ENCODE measurements at places on chromosomes 6 and 20.

DNA sequence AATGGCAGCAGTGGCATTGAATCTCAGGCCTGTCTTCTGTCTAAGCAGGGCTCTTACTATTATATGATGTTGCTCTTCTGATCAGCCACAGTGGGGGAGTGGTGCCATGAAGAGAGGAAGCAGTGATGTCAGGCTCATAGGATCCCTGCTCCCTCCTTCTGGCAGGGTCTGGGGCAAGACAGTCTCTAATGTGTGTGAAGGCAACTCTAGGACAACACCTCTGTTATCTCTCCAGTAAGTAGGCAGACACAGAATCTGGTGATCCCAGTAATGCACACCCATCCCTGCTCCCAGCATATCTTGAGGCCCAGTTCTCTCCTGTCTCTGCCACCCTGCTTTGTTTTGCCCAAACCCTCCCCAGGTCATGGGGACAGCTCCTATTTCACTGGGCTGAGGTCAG, 8.8 kb downstream of the C20orf202 start:
- DNase-seq, result no peak

- no peak for DNase-seq
Measured at GRCh38 chr20:16612706-16613105, 39.5 kb upstream of the KIF16B start.

DNA sequence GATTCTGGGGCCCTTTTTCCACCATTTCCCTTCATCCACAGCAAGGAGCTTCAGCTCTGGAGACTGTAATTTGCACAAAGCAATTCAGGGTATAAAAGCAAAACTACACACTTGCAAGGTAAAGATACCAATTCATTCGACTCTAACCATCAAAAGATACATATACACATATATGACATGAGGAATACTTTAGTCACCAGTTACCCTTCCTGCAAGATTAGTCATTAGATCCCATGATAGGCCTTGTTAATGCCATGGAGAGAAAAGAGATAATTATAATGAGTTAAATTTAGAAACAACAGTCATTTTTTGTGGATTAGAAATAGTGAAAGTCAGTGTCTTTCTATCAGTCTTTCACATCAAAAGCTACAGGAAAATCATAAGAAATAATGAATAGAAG, 204.2 kb downstream of the KCNQ5 start:
- peak; percentile 73 for DNase-seq

DNA sequence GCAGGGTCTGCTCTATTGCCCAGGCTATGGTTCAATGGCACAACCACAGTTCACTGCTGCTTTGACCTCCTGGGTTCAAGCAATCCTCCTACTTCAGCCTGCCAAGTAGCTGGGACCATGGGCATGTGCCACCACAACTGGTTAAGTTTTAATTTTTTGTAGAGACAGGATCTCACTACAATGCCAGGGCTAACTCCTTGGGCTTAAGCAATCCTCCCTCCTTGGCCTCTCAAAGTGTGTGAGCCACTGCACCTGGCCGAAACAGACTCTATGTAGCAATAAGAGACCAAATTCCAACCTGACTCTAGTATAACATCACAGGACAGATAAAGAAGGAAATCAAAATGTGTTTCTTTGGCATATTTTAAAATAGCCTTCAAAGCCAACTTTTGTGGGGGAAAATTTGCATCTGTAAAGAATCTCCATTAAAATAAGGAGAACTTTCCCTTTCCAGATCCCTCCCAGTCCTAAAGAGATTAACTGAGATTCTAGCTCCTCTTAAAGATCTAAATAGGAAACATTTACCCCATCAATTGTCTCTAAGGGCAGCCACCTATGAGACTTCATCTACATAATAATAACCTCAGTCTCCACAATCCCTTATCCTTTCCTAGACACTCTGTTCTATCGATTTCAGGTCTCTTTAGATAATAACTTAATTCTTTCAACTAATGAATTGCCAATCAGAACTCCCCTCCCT, 94.7 kb upstream of the PLCB4 start:
- no peak for DNase-seq

GRCh38 chr6:100892693-100893092, 11.6 kb upstream of the ASCC3 start:
- DNase-seq, result no peak

DNA sequence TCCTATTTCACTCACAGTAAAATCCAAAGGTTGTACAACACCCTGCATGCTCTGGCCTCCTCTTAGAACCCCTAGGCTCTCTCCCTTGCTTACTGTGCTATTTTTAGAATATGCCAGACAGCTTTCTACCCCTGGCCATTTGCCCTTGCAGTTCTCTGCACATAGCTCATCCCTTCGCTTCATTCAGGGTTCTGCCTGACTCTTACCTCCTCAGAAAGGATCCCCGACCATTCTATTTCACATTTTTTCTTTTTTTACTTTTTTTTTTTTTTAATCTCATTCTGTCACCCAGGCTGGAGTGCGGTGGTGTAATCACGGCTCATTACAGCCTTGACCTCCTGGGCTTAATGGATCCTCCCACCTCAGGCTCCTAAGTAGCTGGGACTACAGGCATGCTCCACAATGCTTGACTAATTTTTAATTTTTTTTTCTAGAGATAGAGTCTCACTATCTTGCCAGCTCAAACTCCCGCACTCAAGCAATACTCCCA, 33.6 kb downstream of the COMMD7 start:
- DNase-seq, result peak; percentile 31

GRCh38 chr6:38133932-38134703, 314.6 kb downstream of the ZFAND3 start:
- DNase-seq, result no peak

- DNase-seq, result no peak
Measured at GRCh38 chr20:10790013-10790412, 116.2 kb upstream of the JAG1 start.

DNA sequence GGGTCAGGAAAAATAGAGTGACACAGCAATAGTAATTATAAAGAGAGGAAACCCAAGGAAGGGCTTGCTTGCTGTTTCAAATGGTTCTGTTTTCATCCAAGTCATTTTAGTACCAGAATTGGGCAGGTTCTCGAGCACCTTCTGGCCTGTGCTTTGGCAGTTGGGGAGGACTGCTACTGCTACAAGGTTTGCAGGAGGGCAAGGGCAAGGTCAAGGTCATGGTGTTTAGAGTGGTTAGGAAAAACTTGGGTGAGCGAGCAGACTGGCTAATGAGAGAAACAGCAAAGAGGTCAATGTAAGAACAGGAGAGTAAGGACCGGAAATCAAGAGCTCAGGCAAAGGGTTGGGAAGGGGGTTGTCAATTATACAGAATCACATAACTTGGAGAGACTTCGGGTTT, 164.5 kb downstream of the CDK19 start:
- DNase-seq, result no peak

DNA sequence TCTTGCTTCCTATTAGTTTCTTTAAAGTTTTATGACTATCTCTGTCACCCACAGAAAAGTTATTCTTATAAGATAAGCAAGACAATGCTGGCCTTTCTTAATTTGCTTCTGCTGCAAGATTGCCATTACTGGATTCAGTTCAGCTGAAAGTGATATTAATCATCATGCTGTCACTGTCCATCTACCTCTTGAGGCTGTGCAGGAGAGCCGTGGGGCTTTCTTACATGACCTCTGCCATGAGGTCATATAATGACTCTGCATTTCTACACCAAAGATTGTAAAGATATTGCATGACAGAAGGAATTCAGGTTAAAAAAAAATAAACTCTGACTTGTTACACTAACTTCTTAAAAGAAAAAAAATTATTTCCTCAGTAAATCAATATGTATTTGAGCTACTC, 106.9 kb downstream of the TRDN start:
- DNase-seq, result peak; percentile 1

DNA sequence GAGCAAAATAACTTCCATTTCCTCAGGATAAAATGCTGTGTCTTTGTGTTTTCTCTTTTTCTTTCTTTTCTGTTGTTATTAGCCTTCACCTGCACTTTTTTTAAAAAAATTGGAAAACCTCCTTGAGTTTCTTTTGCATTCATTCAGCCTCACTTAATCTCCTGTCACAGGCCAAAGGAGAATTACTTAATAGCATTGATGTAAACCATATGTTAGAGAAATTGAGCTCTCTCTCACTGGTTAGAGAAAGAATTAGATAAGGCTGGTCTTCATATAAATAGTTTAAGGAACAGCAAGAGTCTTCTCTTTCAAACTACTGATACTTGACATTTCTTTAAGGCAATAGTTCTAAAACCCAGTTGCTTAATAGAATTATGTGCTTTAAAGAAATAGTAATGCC, 564.2 kb downstream of the TFAP2B start:
- no peak for DNase-seq

DNA sequence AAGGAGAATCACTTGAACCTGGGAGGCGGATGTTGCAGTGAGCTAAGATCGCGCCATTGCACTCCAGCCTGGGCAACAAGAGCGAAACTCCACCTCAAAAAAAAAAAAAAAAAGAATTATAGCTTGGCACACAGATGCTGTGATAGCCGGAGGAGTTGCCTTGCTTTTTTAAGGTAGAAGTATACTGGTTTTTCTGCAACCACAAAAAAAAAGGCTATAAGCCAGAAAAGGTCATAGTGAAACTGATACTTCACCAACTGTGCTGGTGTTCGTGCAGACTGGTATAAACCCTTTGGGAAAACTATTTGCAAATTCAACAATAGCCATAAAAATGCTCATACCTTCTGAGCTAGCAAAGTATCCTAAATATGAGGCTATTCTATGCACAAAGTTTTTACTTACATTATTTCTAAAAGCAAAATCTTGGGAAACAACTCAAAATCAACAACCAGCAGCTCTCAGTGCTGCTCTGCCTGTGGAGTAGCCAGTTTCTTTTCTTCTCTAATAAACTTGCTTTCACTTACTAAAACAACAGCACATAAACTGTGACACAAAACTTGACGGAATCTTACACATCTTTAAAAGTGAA, 44.0 kb downstream of the B4GALT5 start:
- DNase-seq, result no peak

DNA sequence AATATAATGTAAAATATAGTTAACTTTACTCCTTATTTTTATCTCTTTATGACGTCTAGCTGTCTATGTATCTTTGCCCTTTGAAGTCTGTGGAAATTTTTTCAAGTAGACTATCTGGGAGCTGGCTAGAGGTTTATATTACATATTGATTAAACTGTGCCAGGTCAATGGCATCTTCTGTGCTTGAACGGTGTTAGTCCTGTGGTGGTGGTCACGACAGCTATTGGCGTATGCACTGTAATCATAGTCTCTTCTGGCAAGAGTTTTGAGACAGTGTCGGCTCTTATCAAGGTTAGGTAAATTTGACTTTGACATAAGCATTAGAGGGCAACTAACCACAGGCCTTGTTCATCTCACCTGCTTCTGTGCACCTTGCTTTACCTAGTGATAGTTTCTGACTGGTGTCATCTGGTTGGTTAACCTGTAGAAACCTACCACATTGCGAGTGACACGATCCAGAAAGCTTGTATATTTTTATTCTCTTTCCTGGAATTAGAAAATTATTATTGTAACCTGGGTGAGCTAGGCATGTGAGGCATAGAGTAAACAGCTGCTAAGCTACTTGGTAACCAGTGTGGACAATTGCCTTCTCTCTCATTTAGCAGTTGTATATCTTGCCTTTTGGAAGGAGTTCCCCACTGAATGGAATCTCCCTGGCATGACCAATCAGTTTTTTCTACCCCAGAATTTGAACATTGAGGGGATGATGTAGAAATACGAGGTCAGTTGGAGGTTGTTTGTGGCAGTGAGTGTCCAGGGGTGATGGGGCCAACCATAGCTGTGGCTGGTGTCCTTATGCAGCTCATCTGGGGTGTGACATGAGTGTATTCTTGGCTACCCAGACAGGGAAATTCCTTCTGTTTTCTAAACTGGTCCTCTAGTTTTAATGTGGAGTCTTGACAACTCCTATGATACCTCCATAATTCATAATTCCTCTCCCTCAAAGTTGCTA, 45.9 kb downstream of the SH3BGRL2 start:
- DNase-seq, result no peak

GRCh38 chr6:166671434-166672081, 44.5 kb upstream of the RPS6KA2 start:
- no peak for DNase-seq

- no peak for DNase-seq
Measured at GRCh38 chr6:3117912-3118352, 579 bp upstream of the BPHL start.

DNA sequence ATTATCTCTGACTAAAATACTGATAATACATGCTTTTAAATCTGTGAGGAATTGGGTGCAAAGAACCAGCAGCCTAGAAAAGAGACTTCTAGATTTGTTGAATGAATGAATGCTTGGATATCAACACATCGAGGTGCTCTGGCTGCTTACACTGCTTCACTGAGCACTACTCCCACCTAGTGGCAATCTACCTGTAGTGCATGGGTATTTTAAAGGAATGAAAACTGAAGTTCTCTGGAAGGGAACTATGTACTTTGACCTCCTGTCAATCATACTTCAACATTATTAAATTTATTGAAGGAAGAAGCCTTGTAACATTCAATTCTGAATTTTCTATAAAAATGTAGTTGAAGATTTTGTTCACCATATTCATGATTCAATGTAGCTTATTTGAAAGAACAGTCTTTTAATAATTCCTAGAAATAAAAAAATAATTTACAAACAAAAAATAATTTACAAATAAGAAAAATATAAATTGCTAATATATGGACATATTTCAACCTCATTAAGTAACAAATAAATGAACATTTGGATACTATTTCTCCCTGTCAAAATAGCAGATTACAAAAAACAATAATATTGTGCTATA, 111.2 kb upstream of the MMS22L start:
- DNase-seq, result peak; percentile 55

GRCh38 chr6:104531646-104532045, 328.1 kb downstream of the HACE1 start:
- DNase-seq, result no peak

DNA sequence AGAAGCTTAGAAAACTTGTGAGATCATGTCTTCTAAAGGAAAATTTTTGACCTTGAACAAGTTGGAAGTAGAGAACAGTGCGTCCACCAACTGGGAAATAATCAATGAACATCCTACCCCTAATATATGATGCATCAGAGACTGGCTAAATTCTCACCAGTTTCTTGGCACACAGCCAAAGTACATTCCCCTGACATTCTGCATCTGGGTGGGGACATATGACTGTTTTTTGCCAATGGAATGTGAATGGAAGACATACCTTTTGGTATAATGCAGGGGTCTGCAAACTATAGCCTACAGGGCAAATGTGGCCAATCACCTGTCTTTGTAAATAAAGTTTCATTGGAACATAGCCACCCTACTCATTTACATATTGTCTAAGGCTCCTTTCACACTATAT, 84.7 kb downstream of the HAO1 start:
- DNase-seq, result peak; percentile 22

- no peak for DNase-seq
Measured at GRCh38 chr6:5960456-5960855, 46.3 kb downstream of the NRN1 start.

GRCh38 chr6:117237561-117237960, 27.8 kb upstream of the VGLL2 start:
- no peak for DNase-seq

Data from fibroblast of skin of back (primary cell).